ENCODE measurements at places on chromosomes 7 and 10. TPM values are rescaled to one million over a fixed set of nuclear protein-coding genes. Genes with fewer than 3 reads are reported as not detected.

The AGAP9 gene
- 20.3 TPM for total RNA-seq

GRCh38 chr10:101293007-101293723 lies 60.8 kb upstream of the BTRC start:
- no peak for DNase-seq

DNA sequence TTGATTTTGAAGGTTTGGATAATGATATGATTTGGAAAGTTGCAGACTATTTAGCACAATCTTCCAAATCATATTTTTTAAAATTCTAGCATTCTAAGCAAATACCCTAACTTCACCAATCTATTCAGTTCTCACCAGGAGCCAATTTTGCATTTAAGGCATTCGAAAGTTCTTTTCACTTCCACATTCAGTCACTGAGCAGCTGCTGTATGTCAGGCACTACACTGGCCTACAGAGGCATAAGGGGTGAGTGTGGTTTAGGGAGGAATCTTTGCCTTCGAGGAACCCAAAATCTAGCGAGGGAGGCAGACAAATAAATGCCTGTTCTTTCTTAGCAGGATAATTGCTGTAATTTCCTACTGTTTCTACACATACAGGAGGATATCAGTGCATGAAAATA lies 10.7 kb upstream of the UCN3 start:
- no peak for DNase-seq

GRCh38 chr10:12214093-12214492 lies 18.1 kb downstream of the CDC123 start:
- no peak for DNase-seq

- no peak for DNase-seq
Observed at GRCh38 chr7:122300956-122301833, 3.4 kb downstream of the FEZF1 start.

DNA sequence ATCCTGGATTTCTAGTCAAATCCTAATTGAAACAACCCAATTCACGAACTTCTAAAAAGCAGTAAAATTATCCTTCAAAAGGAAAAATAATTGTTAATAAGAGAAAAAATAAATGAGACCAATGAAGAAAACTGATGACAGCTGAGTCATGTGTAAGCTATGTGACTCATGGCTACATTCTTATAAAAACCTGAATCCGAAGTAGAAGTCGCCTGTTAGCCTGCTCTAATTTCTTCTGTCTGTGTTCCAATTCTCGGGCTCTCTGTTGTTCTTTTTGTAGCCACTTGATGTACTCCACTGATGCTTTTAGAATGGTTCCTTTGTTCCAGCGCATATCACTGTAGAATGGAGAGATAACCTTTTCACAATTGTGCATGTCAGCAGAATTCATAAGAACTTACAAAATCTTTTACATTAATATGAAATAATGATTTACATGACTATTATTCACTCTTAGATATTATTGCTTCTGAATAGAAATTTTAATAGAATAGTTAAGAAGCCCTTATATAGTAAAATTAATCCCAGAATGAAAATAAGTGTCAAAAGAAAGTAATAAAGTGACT lies 88.8 kb downstream of the TFEC start:
- DNase-seq: no peak

GRCh38 chr10:132667342-132668047 lies 118.5 kb downstream of the NKX6-2 start:
- no peak for DNase-seq

GRCh38 chr10:59124187-59124586 lies 52.3 kb upstream of the PHYHIPL start:
- DNase-seq: no peak

The ANKRD30A gene
- not detected for total RNA-seq

- no peak for DNase-seq
Observed at GRCh38 chr7:44220046-44220357, 19.2 kb downstream of the YKT6 start.

- DNase-seq: no peak
Observed at GRCh38 chr10:48898426-48898825, 41.2 kb downstream of the LRRC18 start.

GRCh38 chr10:116836083-116836482 lies 13.2 kb upstream of the ENO4 start:
- DNase-seq: no peak

The PIK3AP1 gene
- 40.0 TPM for total RNA-seq

- DNase-seq: no peak
Observed at GRCh38 chr7:45239486-45239885, 81.9 kb downstream of the RAMP3 start.

The POLD2 gene
- total RNA-seq: 95.4 TPM

GRCh38 chr7:99666013-99666395 lies 13.8 kb downstream of the CYP3A5 start:
- no peak for DNase-seq

- DNase-seq: no peak
Observed at GRCh38 chr10:67883710-67884312, 645 bp upstream of the SIRT1 start.

- no peak for DNase-seq
Observed at GRCh38 chr7:132771301-132771730, 195.0 kb upstream of the PLXNA4 start.

DNA sequence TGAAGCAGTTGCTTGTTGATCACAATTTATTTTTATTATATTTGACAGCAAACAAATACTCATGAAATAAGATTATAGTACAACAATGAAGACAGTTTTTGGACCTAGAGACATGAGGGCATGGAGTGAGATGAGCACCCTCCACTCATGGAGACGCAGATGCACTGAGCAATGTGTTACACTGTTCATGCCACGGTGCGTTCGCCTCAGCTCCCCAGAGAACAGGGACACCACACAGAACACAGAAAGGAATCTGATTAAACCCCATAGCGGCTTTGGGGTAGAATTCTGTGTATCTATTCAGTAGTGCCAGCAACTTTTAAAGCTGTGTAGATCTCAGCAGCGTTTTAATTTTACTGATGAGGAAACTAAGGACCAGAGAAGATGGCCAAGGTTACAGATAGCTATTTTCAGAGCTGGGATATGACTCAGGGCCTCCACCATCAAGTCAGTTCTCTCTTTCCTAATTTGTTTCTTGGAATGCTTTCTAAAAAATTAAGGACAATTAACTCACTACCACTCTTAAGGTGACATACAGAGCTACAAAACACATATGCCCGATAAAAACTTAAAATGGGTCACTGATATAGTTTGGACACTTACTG lies 33.6 kb downstream of the FAM25A start:
- DNase-seq: no peak

DNA sequence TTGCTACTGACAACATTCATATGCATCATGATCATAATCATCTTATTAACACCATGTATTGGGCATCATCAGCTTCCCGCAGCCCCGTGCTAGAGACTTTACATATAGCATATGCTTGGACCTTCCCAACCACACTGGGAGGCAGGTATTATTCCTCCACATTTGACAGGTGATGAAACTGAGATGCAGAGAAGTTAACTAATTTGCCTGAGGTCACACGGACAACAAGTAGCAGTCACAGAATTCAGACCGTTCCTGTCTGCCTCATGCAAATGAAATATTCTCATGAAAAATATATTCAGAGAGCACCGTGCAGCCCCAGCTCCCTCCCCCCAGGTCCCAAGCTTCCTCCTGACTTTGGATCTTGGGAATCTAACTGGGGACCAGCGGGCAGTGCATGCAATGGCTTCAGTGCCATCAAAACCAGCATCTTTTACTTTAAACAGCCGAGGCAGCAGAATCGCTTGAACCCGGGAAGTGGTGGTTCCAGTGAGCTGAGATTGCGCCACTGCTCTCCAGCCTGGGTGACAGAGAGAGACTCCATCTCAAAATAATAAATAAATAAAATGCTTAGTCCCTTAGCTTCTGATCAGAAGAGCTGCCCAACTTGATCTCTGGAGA lies 112.2 kb upstream of the GPR26 start:
- no peak for DNase-seq

The STAMBPL1 gene
- total RNA-seq: 1.3 TPM

DNA sequence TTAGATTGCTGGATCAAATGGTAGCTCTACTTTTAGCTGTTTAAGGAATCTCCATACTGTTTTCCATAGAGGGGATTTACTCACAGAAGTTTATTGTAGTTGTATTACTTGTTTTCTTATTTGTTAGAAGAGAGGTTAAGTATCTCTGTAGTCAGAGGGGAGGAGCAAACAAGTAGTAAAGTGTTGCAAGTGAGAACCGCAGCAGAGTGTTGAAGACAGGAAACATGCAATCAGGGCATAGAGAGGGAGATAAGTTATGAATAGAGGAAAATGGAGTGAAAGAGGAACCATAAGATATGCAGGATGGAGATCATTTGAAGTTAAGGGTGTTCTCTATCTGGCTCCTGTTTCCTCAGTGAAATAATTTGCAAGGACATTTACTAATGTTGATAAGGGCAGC lies 331.4 kb upstream of the TMEM229A start:
- no peak for DNase-seq

DNA sequence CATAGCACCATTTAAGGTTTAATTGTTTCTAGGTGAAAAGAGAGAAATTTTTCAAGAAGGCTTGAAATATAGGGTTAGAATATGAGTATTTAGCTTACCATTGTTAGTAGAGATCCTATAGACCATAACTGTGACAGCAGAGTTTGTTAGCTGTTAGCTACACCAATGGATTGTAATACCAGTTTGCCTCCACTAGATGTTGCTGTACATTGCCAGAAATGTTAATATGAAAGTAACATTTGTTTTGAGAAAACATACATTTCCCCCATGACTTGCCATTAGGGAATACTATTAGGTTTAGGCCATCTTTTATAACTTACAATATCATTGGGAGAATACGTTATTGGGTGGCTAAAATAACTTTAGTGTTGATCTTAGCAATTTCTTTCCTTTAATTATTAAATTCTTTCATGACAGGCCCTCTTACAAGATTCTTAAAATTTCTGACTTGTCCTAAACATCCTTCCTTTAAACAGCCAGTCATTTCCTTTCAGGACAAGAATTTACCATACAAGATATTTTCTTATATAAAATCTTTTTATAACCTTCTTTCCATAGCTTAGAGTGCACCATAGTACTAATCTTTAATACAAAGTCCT lies 39.5 kb downstream of the ZNF117 start:
- no peak for DNase-seq

- no peak for DNase-seq
Observed at GRCh38 chr7:149021725-149022062, 6.6 kb downstream of the PDIA4 start.

- no peak for DNase-seq
Observed at GRCh38 chr10:14196113-14196512, 134.6 kb downstream of the FRMD4A start.

GRCh38 chr7:157857578-157858075 lies 520.8 kb downstream of the DNAJB6 start:
- no peak for DNase-seq

The CHN2 gene
- 22.0 TPM for total RNA-seq

The BEND7 gene
- 47.8 TPM for total RNA-seq

The IFIT1B gene
- total RNA-seq: not detected

- no peak for DNase-seq
Observed at GRCh38 chr7:18558910-18559309, 63.4 kb downstream of the HDAC9 start.

The CACNB2 gene
- total RNA-seq: 6.5 TPM

The CYP26C1 gene
- total RNA-seq: 0.29 TPM

The GPRIN2 gene
- total RNA-seq: 19.8 TPM

DNA sequence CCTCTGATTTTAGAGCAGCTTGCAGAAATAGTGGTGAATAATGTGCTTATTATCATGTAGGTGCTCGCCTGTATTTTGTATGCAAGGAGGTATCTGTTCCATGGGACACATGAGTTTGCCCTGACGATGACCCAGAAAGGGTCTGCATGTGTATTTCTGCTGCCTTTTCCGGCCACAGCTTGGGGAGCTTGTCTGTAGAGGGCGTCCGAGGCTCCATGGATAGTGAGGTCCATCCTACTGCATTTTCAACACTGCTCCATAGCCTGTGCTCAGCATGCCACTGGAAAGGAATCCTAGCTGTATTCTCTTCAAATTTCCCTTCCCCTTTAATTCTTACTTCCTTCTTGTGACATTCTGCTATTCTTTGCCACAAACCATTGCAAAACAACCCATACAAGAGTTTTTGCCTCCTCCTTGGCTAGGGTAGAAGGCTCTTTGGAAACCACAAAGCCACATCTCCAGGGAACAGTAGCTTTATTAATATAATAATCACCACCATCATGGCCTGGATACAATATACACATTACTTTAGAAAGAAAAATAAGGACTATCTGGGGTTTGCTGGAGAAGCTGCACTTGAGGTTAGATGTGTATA lies 127.7 kb downstream of the DYNC1I1 start:
- no peak for DNase-seq

DNA sequence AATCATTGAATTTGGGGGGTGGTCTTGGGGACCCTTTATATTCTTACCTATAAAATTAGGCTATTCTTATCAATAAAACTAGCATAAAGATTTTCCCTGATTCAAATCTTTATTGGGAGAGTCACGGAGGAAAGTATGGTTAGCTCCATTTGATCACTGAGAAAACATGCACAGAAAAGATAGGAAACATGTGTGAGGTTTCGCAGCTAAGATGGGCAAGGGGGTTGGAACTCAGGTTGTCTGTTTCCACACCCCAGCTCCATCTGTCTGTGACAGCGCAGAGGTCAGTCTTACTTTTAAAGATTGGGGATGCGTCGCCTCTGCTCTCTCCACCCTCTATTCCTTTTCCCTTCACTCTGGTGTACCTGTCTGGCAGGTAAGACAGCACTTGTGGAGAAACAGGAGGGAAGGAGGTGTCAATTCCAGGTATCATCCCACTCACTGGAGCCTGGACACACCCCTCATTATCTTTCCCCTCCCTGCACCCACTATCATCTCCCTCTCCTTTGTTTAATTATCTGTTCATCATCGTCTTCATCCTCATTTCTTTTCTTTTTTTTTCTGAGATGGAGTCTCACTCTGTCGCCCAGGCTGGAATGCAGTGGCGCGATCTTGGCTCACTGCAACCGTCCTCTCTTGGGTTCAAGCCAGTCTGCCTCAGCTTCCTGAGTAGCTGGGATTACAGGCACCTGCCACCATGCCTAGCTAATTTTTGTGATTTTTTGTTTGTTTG lies 2.4 kb upstream of the DENND10 start:
- no peak for DNase-seq

GRCh38 chr10:30284865-30285594 lies 64.0 kb downstream of the MTPAP start:
- DNase-seq: no peak

GRCh38 chr7:20035279-20035875 lies 181.8 kb downstream of the MACC1 start:
- DNase-seq: no peak

DNA sequence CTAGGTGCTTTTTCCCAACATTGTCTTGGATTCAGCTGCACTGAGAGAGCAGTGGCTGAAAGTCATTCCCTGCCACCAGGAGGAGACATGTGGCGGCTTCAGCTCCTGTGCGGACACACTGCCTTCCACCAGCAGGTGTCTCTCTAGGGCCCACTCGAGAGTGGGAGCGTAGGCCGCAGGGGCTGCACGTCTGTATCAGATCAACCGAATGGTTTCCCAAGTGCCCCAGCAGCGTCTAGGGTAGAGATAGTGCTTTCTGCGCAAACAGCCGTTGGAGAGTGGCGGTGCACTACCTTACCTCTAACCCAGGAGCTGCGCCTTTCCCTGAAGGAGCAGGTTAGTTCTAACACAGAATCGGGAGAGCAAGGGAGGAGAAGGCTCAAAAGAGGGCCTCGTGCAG lies 31.7 kb downstream of the PAPOLB start:
- DNase-seq: peak; percentile 62

The TRIM50 gene
- total RNA-seq: 10.9 TPM

GRCh38 chr10:11901833-11902475 lies 78.8 kb downstream of the PROSER2 start:
- DNase-seq: no peak

Data from progenitor cell of endocrine pancreas (in vitro differentiated cells).